Activated CD4-positive, alpha-beta T cell treated with anti-CD3 and anti-CD28 coated beads for 36 hours (primary cell): ENCODE measurements at places on chromosomes 2 and 18.
A peak's percentile ranks its signal among the peaks of the same experiment; 100 is the strongest.

DNA sequence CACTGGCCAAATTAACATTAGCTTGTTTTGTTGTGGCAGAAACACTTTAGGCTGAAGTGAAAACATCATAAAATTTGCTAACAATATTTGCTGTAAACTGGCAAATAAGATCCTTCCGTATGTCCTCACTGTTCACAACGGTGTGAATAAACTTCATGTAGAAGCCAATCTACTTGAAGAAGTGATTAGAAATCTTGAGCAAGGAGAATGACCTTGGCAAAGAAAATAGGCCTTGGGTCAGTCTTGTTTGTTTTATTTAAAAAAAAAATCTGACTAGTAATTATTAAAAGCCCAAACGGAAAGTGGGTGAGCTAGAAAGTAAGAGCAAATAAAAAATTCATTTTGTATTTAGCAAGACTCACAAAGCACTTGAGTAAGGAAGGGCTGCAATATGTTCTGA, 197.0 kb downstream of the CPS1 start:
- DNase-seq, result no peak

DNA sequence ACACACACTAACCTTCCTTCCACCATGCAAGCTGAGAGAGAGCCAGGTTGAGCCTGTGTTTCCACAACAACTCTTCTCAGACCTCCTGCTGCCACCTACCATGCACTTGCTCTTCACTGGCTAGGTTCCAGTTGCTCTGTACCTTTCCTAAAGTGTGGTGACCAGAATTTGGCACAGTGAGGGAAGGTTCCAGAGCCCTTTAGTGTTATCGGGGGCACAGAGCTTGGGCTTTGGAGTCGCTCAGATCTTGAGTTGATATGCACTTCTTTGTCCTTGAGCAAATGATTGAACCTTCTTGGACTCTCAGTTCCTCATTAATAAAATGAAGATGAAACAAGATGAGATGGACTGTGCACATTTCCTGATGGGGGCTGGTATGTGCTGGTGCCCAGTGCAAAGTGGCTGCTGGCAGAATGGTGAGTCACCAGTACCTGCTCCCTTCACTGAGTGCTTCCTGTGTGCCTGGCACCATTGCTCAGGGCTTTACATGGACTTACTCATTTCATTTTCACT, 47.1 kb downstream of the NEDD4L start:
- peak; percentile 10 for DNase-seq

- no peak for DNase-seq
Observed at GRCh38 chr2:158300394-158300793, 156.2 kb downstream of the CCDC148 start.

- DNase-seq, result no peak
Observed at GRCh38 chr2:133711201-133711600, 142.9 kb upstream of the NCKAP5 start.

- DNase-seq, result peak; percentile 24
Observed at GRCh38 chr2:119338826-119339561, 27.6 kb downstream of the C2orf76 start.

DNA sequence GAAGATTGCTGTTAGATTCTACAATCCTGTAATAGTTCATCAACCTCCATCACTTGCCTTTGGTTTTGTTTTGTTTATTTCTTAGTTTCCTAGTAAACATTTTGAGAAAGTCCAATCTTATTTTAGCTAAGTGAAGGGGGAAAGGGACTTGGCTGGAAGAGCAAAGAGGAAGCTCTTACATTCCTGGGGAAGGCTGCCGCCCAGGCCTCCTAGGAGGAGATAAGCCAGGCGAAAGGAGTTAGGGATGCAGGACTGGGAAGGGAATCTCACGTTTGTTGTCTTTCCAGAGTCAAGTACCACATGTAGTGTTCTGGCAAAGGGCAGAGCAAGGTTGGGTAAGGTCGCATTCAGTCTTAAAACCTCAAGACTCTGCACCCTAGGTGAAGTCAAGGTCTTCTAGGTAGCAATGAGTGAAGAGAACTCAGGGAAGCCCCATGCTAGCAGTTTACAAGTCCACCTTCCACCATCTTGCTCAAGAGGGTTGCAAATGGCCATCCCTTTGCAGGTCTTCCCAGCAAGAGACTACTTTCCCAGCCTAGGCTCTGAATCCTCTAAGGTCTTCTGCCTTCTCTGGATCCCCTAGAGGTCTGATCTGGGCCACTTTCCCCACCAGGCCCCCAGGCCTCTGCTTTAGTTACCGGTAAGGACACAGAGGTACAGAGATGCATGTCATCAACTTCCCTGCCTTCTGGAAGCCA, 320.7 kb downstream of the CYP26B1 start:
- no peak for DNase-seq

DNA sequence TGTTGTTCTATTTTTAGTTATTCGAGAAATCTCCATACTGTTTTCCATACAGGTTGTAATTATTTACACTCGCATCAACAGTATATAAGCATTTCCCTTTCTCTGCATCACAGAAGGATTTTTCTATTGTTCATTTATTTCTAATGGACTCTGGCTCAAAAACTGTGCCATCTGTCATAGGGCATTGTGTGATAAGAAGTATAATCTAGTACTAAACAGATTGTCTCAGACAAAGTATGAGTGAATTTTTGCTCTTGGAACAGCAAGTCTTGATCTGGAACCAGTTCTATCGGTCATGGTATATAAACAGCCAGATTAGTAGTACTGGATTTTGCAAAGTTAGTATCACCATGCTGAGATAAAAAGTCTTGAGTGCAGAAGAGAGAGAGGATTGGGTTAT, 145.8 kb downstream of the KIAA1328 start:
- DNase-seq, result no peak

DNA sequence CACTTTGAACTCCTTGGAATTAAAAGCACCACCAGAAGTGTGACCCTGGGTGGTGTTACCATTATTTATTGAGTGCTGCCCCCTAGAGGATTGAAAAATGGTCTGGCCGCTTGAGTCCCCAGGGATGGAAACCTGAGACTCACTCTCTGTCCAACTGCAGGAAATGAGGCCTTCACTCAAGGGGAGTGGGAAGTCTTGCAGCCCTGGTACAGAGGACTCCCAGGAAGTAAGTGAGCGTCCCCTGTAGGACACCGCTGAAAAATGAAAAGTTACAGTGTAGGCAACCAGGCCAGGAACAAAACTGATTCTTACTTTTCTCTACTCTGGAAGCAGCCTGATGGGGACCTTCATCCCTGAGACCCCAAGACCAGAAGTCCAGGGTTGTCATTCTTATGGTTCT, 2.2 kb upstream of the NRP2 start:
- peak; percentile 67 for DNase-seq

DNA sequence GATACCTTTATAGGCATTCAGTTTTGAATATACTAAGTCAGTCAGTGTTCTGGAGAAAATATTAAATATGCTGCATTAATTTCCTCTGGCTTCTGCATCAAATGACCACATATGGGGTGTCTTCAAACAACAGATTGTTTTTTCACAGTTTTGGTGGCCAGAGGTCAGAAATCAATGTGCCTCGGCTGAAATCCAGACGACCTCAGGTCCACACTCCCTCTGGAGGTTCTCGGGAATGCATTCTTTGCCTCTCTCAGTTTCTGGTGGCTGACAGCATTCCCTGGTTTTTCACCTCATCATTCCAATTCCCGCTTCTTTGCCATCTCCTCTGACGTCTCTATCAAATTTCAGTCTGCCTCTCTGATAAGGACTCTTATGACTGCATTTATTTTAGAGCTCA, 142.3 kb downstream of the ZNF407 start:
- no peak for DNase-seq

GRCh38 chr2:120861191-120861575, 125.5 kb downstream of the GLI2 start:
- no peak for DNase-seq

- DNase-seq, result no peak
Observed at GRCh38 chr2:233353101-233353768, 1.1 kb upstream of the DGKD start.

- no peak for DNase-seq
Observed at GRCh38 chr2:205055251-205055650, 510.0 kb downstream of the PARD3B start.

DNA sequence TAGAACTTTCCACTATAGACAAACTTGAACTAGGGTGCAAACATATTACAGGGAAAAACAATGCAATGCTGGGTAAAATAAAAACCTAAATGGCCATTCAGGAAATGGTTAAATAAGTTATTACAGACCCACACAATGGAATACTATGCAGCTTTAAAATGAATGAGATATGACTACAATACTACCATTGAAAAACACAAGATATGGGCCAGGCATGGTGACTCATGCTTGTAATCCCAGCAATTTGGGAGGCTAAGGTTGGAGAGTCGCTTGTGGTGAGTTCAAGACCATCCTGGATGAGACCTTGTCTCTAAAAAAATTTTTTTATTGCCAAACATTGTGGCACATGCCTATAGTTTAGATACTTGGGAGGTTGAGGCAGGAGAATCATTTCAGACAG, 6.8 kb downstream of the PECR start:
- no peak for DNase-seq
